ENCODE measurements at places on chromosomes 6 and 20.

DNA sequence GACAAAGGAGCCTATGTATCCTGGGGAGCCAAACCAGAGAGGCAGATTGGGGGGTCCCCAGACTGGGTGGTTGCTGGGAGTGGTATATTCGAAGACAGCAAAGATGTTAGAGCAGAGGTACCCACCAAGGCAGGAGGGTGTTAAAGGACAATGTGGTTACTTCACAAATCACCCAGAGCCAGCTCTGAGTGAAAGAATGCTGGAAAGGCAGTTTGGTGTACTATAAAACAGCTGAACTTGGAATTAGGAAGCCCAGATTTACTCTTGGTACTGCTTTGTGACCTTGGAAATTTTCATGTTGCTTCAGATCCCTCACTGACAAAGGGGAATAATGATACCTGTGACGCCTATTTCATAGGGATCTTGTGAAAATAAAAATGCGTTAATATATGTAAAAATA lies 121.6 kb downstream of the CD164 start:
- DNase-seq: no peak
- no peaks in the 10 kb centered on the region for H3K27me3 ChIP-seq
- no peak overlapping the region for H3K4me3 ChIP-seq

GRCh38 chr6:164007881-164008280 lies 593.4 kb downstream of the QKI start:
- H3K4me1 ChIP-seq: peaks cover 13% of the 10 kb centered on the region
- H3K36me3 ChIP-seq: no peaks in the 10 kb centered on the region

- H3K4me1 ChIP-seq: peaks cover 4% of the 10 kb centered on the region
- H3K27ac ChIP-seq: no peak overlapping the region
- DNase-seq: peak; percentile 63
- no peaks in the 10 kb centered on the region for H3K27me3 ChIP-seq
- H3K36me3 ChIP-seq: no peaks in the 10 kb centered on the region
These were observed 9.1 kb downstream of the PNLDC1 start for GRCh38 chr6:159809149-159809548.

DNA sequence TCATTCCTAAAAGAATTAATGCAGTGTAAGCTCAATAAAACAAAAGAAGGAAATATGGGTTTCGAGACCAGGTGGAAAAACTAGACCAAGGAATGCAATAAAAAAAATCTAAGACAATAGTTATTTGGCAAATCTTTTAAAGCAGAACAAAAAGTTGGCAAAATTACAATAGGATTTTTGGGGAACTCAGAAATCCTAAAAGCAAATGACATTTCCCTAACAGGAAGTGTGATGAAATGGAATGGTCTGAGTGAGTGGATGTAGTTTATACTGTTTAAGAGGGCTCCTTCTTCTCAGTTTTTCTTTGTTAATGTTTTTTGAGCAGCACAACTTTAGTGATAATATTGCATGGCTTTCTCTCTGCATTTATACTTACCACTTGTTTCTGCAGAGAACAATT lies 190.0 kb downstream of the PLCB4 start:
- no peaks in the 10 kb centered on the region for H3K4me1 ChIP-seq
- H3K27me3 ChIP-seq: no peaks in the 10 kb centered on the region
- H3K4me3 ChIP-seq: no peak overlapping the region
- no peaks in the 10 kb centered on the region for H3K36me3 ChIP-seq

- H3K27me3 ChIP-seq: no peaks in the 10 kb centered on the region
- H3K4me3 ChIP-seq: no peak overlapping the region
- no peak overlapping the region for H3K27ac ChIP-seq
- no peak for DNase-seq
These were observed 497.8 kb downstream of the PREX1 start for GRCh38 chr20:48329676-48330664.

- H3K4me1 ChIP-seq: no peaks in the 10 kb centered on the region
- no peaks in the 10 kb centered on the region for H3K27me3 ChIP-seq
- no peaks in the 10 kb centered on the region for H3K36me3 ChIP-seq
- H3K4me3 ChIP-seq: no peak overlapping the region
These were observed 249.7 kb upstream of the HS3ST5 start for GRCh38 chr6:114592506-114592905.

DNA sequence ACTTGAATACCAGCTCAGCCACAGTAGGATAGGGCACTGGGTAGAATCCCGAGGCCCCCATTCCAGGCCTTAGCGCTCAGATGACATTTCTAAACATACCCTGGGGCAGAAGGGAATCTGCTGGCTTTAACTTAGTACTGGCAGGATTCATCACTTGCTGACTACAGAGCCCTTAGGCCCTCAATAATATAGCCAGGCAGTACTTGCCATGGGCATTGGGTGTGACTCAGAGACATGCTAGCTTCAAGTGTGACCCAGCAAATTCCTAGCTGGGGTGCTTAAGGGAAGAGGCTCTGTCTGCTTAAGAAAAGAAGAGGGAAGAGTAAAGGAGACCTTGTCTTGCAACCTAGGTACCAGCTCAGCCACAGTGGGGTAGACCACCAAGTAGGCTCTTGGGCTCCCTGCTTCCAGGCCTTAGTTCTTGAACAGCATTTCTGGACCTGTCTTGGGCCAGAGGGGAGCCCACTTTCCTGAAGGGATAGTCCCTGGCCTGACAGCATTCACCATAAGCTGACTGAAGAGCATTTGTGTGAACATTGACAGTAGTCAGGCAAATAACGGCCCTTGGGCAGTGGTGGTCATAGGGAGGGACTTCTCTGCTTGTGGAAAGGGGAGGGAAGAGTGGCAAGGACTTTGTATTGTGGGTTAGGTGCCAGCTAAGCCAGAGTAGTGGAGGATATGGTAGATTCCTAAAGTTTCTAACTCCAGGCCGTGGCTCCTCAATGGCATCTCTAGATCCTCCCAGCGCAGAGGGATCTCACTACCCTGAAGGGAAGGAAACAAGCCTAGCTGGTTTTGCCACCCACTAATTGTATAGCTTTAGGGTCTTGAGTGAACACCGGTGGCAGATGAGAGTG lies 48.5 kb upstream of the HACE1 start:
- no peaks in the 10 kb centered on the region for H3K27me3 ChIP-seq
- H3K27ac ChIP-seq: peak overlapping the region; percentile 76
- no peak overlapping the region for H3K4me3 ChIP-seq
- DNase-seq: peak; percentile 99
- peaks cover 15% of the 10 kb centered on the region for H3K4me1 ChIP-seq
